Stimulated activated naive CD4-positive, alpha-beta T cell treated with Interleukin-2 at 50 U/mL for 16 hours (primary cell): ENCODE measurements at places on chromosomes 11 and 22.

DNA sequence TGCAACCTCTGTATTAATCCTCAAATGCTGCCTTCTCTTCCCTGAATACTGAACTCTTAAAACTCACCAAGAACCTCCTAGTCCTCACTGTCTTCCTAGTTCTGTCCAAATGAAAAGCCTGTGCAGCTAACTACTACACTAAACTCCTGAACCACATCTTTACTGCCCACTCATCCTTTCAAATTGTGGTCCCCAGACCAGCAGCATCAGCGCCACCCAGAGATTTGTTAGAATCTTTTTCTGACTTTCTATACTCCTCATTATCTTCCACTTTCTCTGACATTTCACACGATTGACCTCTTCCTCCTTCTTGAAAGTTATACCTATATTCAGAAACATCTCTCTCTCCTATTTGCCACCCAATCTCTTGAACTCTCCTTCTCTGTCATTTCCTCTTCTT is 461.3 kb downstream of the DLG2 start:
- no peak for DNase-seq

DNA sequence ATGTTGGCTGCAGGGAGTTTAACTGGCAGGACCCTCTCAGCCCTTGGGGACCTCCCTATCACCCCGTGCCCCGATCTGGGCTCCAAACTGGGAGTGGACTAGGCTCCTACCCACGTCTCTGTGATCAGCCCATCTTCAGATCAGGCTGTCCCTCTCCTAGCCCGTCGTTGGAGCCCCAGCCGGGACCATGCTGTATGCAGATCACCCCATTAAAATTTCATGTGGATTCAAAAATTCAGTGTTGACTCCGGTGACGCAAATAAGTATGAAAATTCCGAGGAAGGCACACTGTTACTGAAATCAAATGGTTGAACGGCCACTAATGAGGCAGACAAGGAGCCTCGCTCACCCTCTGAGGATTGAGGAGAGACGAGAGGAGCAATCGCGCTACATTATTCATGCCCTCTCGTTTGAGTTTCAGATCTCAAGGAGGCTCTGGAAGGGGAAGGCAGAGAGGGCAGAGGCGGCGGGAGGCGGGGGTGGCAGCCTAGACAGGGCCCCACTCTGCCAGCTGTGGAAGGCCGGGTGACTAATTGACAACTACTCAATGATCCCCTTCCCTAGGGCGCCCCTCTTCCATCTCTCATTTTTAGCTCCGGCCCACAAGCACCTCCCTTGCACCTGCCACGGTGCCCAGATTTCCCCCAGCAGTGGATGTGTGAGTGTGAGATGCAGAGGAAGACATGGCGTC is 255.4 kb downstream of the MIAT start:
- no peak for DNase-seq

DNA sequence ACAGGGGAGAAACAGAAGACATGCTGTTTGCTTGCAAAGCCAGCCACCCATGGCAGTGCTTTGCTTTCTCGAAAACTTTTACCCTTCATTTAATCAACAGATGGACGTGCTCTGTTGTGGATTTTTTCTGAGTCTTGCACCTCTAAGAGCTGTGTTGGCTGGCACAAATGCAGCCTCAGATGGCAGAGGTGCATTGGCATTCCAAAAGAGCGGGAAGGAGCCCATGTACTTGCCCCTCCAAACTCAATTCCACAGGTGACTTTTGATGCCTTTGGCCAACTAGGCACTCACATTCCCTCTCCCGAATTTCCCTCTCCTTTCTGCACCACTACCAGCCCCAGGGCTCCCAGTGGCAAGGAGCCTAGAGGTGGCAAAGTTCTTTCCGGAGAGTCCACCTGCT is 1.2 kb downstream of the KIRREL3 start:
- no peak for DNase-seq

DNA sequence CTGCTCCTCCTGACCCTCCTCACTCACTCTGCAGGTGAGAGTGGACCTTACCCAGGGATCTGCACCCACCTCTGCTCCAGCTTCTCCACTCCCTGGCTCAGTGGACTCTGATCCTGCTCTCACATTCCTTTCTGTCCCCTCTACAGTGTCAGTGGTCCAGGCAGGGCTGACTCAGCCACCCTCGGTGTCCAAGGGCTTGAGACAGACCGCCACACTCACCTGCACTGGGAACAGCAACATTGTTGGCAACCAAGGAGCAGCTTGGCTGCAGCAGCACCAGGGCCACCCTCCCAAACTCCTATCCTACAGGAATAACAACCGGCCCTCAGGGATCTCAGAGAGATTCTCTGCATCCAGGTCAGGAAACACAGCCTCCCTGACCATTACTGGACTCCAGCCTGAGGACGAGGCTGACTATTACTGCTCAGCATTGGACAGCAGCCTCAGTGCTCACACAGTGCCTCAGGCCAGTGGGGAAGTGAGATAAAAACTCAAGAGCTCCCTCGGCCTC is 29.7 kb upstream of the VPREB1 start:
- DNase-seq: no peak

DNA sequence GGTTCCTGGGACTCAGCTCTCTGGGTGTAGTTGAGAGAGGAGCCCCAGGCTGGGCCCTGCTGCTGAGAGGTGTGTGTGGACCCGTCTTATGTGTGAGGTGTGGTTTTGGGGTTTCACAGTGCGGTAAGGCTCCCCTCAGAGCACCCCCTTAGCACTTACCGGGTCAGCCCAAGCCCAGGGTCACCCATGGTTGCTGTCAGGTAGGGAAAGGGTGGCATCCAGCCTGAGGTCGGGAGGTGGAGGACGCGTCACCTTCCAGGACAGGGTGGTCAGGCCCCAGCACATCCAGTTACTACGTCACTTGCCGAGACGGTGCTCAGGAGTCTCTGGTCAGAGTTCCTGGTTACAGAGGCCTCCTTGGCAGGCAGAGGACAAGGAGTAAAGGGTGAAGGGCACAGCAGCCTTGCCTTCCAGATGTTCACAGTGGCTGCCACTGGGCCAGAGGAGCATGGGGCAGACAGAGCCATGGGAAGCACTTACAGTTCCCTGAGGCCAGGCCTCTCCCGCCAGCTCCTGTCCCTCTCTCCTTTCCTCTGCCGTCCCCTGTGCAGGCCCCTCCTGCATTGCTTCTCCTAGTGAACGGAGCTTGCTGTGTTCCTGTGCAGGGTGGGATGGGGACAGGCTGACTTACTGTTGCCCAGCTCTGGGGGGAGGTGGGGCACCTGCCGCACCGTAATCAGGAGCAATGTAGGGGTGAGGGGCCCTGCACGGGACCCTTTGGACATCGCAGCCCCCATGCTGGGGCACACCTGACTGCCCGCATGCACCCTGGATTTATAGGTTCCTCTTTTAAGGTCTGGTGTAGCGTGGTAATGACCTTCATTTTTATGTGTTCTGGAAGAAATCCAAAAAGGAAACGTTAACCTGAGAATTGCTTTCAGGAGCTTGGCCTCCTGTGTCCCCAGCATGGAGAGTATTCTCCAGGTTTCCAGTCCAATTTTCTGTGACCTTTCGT is 285.9 kb downstream of the TBC1D22A start:
- no peak for DNase-seq

GRCh38 chr11:47186076-47186699 is at the start of gene PACSIN3:
PACSIN3 (minus strand) TSS chr11:47186434; CDS start chr11:47182727, 3,707 bp downstream.
- peak; percentile 35 for DNase-seq

DNA sequence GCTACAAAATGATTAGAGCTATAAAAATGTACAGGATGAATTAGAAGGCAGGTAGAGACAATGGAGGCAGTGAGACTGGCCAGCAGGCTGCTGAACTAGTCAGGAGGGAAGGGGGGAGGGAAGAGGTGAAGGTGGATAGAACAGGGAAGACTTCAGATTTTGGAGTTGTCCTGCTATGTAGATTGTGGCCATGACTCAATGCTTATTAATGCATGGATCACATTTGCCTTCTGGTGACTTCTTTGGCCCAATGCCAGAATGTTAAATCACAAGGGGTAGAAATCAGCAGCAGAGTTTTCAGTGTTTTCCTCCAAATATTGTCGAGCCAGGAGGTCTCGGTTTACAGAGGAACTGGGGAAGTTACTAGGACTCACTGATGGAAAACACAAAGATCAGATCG is 346.6 kb downstream of the AASDHPPT start:
- DNase-seq: no peak

DNA sequence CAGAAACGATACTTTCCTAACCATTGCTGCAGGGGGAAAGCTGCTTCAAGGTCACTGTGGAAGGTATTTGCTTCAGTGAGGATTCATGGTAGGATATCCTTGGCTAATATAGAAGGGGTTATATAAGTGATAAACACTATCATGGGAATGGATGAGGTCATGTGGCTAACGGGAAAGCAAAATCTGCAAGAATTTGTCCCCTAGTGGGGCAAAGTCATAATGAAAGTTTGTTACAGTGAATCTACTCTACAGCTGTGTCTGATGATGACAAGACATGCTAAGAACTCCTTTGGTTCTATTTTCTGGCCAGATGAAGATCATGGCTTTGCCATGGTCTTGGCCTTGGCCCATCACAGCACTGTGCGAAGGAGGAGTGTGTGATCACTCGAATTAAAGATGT is 13.8 kb downstream of the MMP20 start:
- no peak for DNase-seq

- no peak for DNase-seq
Measured at GRCh38 chr22:38151126-38151500, 30.5 kb downstream of the PLA2G6 start.

DNA sequence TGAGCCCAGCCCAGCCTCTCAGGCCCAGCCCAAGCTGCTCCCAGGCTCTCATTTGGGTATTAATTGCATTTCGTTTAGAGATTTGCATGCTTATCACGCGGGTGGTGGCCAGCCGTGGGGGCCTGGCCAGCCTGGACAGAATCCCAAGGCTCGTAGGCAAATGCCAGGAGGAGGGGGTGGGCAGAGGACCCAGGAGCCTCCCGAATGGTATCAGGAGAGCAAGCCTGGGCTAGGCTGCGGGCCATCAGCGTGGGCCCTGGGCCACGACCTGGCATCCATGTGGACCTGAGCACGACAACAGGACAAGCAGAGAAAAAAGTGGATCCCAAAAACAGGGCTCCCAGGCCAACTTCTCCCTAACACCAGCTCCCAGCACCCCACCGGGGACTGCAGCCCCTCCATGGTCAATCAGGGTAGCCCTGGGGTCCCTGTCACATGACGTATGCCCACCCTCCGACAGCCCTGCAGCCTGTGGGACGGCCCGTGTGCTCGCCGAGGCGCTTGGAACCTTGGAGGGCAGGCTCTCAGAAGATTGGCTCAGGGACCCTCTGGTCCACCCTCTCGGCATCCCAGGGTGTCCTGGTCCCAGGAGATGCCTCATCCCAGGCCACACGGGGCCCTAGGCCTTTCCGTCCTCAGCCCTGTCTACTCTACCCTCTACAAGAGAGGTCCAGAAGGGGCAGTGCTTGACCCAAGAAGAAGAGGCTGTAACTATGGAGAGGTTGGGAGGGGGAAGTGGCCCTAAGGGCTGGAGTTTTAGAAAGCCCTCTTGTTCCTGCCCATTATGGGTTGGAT is 8.8 kb downstream of the ASCL2 start:
- DNase-seq: no peak
